ENCODE measurements at places on chromosomes 16 and 17. TPM values are rescaled to one million over a fixed set of nuclear protein-coding genes. Genes with fewer than 3 reads are reported as not detected.

Gene AIPL1
- not detected for total RNA-seq

Gene ITGAX
- 1.2 TPM for total RNA-seq

Gene CLEC16A
- total RNA-seq: 35.2 TPM

Gene CCL18
- total RNA-seq: 18.0 TPM

Gene TSNAXIP1
- 2.4 TPM for total RNA-seq

Gene CCNF
- total RNA-seq: 0.31 TPM

Gene QRICH2
- 1.8 TPM for total RNA-seq

Gene C17orf67
- 1.1 TPM for total RNA-seq

Gene GPRC5B
- 14.1 TPM for total RNA-seq

Gene ZNF778
- total RNA-seq: 12.0 TPM

Gene GPR179
- not detected for total RNA-seq

Gene JUP
- total RNA-seq: 42.2 TPM

Gene NACA2
- not detected for total RNA-seq

Gene ZNF423
- total RNA-seq: 7.3 TPM

Gene RRAD
- total RNA-seq: 39.9 TPM

Gene ASPA
- total RNA-seq: 1.4 TPM

Gene ITGA2B
- total RNA-seq: 1.2 TPM

Gene CCL8
- total RNA-seq: 0.81 TPM

Gene TMED6
- 2.2 TPM for total RNA-seq

Gene TBC1D3K
- not detected for total RNA-seq

Gene EFCAB5
- not detected for total RNA-seq

Gene AARS1
- total RNA-seq: 79.5 TPM

Gene KRTAP16-1
- total RNA-seq: not detected

Gene PRR35
- not detected for total RNA-seq

Gene SMIM22
- total RNA-seq: not detected

Gene NHLRC4
- total RNA-seq: 0.67 TPM

Gene KRT34
- total RNA-seq: not detected

Gene CDR2L
- total RNA-seq: 35.3 TPM

Gene TBC1D3I
- not detected for total RNA-seq

Gene TP53TG3B
- not detected for total RNA-seq

Gene RPL19
- 2,754 TPM for total RNA-seq

Gene SLC25A39
- total RNA-seq: 36.2 TPM

Gene LLGL2
- 7.9 TPM for total RNA-seq

Gene ZG16B
- total RNA-seq: not detected

Gene KRT40
- not detected for total RNA-seq

Gene KRTAP4-1
- not detected for total RNA-seq

Measured in gastroesophageal sphincter (tissue), 4 donors.